ENCODE measurements at places on chromosomes 7 and 10. TPM values are rescaled to one million over a fixed set of nuclear protein-coding genes. Genes with fewer than 3 reads are reported as not detected.

Gene CHRM2
- total RNA-seq = 5.1 TPM

Gene FAM241B
- 48.0 TPM for total RNA-seq

Gene MYPN
- total RNA-seq = 0.09 TPM

Gene BAIAP2L1
- 0.65 TPM for total RNA-seq

Gene TMEM243
- 26.0 TPM for total RNA-seq

Gene CEP55
- 0.29 TPM for total RNA-seq

Gene ZNF365
- total RNA-seq = 73.4 TPM

Gene NPFFR1
- total RNA-seq = 1.6 TPM

Gene CRYGN
- 1.1 TPM for total RNA-seq

Gene TMEM60
- 8.2 TPM for total RNA-seq

Gene IGFBP3
- total RNA-seq = 29.7 TPM

Gene CCDC146
- total RNA-seq = 19.1 TPM

Gene EPHA1
- total RNA-seq = 0.62 TPM

Gene TAS2R3
- 8.5 TPM for total RNA-seq

Gene GPER1
- total RNA-seq = 9.8 TPM

Gene PLCE1
- 9.5 TPM for total RNA-seq

Gene SHOC2
- total RNA-seq = 77.0 TPM

Gene FGL2
- total RNA-seq = 2.9 TPM

Gene CDC14C
- total RNA-seq = not detected

Gene GPR26
- 16.6 TPM for total RNA-seq

Gene PHTF2
- 21.4 TPM for total RNA-seq

Gene GNGT1
- not detected for total RNA-seq

Gene ELN
- total RNA-seq = 15.6 TPM

Gene CH25H
- total RNA-seq = 2.6 TPM

Gene PAPOLB
- 1.5 TPM for total RNA-seq

Gene CALML5
- total RNA-seq = not detected

Gene UPP1
- 48.5 TPM for total RNA-seq

Gene OPTN
- 115 TPM for total RNA-seq

Gene IL6
- total RNA-seq = 0.94 TPM

Gene SSC4D
- total RNA-seq = 0.80 TPM

Gene MMD2
- total RNA-seq = 20.6 TPM

Gene GJC3
- not detected for total RNA-seq

Gene HMX2
- total RNA-seq = not detected

Gene NXPH1
- total RNA-seq = 18.2 TPM

Gene CDNF
- total RNA-seq = 5.1 TPM

Gene IRF5
- 10.2 TPM for total RNA-seq

Gene CALML3
- not detected for total RNA-seq

Gene HIPK2
- total RNA-seq = 151 TPM

Gene FAM25G
- total RNA-seq = not detected

Gene TAS2R41
- not detected for total RNA-seq

Gene SFRP4
- 0.50 TPM for total RNA-seq

Gene IKZF1
- total RNA-seq = 6.3 TPM

Gene COL1A2
- total RNA-seq = 9.7 TPM

Gene GARIN1A
- 11.4 TPM for total RNA-seq

Gene AQP1
- 134 TPM for total RNA-seq

Gene NPC1L1
- total RNA-seq = 0.23 TPM

Gene RABGEF1
- 41.7 TPM for total RNA-seq

Gene WIPF3
- total RNA-seq = 39.8 TPM

Gene NAT16
- 0.66 TPM for total RNA-seq

Gene SPDYE2
- 1.1 TPM for total RNA-seq

Gene TMEM176A
- 17.5 TPM for total RNA-seq

Gene C10orf62
- total RNA-seq = 0.91 TPM

Gene CTAGE6
- total RNA-seq = 3.0 TPM

Gene PVRIG
- total RNA-seq = not detected

Gene GALNT17
- total RNA-seq = 74.0 TPM

Measured in dorsolateral prefrontal cortex (tissue), 122 donors.